ENCODE measurements at places on chromosomes 4 and X.
A peak's percentile ranks its signal among the peaks of the same experiment; 100 is the strongest.

GRCh38 chr4:99504804-99505502 is 5.9 kb upstream of the C4orf17 start:
- DNase-seq = peak; percentile 1

DNA sequence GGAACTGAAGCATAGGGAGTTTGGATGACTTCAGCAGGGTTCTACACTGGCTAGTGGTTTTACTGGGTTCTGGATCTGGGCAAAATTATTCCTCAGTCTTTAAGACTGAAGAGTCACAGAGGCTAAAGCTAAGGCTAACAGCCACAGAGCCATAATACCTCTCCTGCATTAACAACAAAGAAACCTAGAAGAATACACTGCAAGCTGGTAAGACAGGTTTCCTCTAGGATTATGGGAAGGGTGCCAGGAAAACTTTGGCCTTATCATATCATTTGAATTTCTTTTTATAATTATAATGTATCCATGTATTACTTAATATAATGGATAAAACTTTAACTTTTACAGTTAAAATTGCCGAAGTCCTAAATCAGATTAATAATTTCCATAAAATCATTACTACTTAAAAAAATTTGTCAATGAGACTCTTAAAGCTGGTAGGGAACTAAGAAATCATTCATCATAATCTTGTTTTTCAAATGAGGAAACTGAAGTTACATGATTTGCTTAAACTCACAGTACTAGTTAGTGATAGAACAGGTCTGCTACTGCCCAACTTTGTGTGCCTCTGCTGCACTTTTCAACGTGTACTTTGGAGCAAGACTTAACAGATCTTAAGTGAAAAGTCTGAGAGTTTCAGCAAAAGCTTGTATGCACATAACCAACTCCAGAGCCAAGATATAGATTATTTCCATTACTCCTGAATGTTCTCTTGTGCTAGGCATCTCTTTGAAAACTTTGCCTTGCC is 24.2 kb upstream of the PGRMC2 start:
- no peak for DNase-seq

DNA sequence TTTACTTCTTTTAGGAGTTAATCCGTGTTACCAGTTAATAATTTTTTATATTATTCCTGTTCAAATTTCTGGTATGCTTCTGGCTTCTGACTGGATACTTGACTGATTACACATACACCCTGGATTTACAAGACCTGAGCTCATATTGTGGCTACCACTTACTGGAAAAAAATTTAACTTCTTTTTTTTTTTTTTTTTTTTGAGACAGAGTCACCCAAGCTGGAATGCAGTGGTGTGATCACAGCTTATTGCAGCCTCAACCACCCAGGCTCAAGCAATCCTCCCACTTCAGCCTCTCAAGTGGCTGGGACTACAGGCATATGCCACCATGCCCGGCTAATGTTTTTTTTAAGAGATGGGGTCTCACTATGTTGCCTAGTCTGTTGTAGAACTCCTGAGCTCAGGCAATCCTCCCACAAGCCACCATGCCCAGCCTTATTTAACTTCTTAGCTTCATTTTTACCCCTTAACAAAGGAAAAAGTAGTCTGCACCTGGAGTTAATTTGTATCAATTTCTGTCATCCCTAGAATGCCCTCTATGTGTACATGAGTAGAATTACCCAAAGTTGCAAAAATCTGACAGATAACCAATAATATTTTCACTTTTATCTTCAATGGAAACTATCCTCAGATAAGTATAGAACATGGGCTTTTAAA is 50.3 kb downstream of the TMEM165 start:
- no peak for DNase-seq

GRCh38 chrX:132708529-132708928 is 219.7 kb upstream of the MBNL3 start:
- DNase-seq = no peak

GRCh38 chrX:16869393-16870094 is 618 bp downstream of the RBBP7 start:
- DNase-seq = no peak
